Mucosa of gallbladder (tissue), 1 donor: ENCODE measurements at places on chromosomes 5 and 9.

GRCh38 chr9:134880484-134881312 is at the start of gene FCN2:
FCN2 (plus strand) TSS chr9:134880810; CDS start chr9:134880822, 12 bp downstream.
- no peak for DNase-seq

- DNase-seq, result no peak
Observed at GRCh38 chr9:124330011-124330697, 72.4 kb downstream of the NEK6 start.

GRCh38 chr5:177433658-177434217 is 7.3 kb downstream of the GRK6 start:
- DNase-seq, result no peak

GRCh38 chr9:27856054-27856453 is 282.8 kb upstream of the C9orf72 start:
- no peak for DNase-seq

DNA sequence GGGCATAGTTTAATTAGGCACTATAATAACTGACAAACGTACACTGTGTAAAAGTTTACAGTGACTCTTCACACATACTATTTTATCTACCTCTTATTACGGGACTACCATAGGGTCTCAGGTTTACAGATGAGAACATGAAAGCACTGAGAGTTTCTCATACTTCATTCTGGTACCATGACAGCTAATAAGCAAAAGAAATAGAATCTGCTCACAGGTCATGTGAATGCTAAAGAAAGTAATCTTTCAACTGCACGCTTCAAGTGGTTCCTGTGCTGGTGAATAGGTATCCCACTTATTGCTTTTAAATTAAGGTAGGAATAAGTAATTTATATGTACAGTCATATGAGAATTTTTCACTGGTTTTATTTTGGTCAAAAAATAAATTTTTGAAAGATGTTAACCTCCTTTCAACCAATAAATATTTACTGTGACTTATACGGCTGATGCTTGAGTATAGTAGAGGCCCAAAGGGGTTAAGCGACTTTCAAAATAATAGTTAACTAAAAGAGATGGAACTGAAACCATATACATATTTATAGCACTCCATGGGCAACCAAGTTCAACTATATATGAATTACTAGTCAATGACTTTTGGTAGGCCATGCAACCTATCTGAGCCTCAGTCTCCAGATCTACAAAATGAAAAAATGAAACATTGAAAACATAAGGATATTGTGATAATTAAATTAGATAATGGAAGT is 8.1 kb downstream of the CDKN2A start:
- no peak for DNase-seq

GRCh38 chr9:5392285-5392684 is 45.4 kb downstream of the PLGRKT start:
- no peak for DNase-seq

DNA sequence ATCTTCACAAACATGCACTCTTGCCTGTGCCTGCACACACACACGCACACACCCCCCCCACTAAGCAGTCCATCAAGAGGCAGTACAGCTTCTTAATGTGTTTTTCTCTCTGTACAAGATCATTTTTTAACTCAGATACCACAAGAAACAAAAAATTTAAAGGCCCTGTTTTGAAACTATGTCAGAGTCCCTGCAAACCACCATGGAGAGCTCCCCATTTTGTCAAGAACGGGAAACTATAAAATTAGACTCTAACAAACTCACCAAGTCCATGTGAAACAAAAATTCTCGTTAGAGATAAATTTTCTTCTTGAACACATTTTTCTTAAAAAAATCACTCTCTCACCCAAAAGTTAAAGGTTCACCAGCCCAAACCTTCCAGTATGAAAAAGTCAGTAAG is 86.3 kb downstream of the ELAVL2 start:
- DNase-seq, result no peak

DNA sequence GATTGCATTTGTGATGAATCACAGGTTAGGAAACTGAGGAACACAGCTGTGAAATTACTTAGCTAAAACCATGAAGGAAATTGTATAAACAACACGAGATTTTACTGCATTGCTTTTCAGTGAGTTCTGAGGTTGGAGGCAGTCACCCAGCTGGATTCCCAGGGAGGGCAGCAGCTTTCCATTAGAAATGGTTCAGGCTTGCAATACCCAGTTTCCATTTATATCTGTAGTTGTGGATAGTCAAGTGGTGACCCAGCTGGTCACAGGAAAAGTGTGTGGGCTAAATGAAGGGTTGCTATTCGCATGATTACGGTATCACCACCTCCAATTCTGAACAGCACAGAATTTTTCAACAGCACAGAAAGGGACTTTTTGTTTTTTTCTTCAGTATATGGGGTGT is 34.3 kb upstream of the SPATA31D4 start:
- DNase-seq, result no peak

DNA sequence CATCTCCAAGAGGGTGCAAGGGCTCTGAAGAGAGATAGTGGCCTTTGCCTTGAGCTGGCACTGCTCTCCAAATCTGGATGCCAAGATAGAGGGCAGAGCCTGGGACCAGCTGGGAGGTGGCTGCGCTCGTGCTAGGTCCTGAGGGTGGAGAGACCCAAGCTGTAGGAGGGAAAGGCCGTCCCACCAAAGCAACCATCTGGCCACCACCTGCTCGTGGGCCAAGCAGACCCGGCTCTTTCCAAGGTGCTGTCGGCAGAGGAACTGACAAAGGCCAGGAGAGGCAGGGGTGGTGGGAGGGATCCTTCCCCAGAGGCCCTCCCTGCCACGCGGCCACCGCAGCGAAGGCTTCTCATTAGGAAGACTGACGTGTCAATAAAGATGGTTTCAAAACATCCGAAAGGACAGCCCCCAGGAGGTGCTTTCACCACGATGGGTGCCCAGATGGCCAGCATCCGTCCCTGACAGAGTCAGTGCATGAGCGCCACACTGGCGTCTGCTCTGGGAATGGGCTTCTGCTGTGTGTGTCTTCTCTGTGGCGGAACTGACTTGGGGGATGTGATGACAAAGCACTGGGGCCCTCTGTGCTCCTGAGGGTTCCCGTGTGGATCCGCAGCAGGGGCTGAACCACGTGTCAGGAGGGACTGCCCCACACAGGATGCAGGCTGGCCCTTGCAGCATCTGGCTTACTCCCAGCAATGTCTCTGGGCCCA is 213.5 kb downstream of the FANCC start:
- DNase-seq, result no peak

DNA sequence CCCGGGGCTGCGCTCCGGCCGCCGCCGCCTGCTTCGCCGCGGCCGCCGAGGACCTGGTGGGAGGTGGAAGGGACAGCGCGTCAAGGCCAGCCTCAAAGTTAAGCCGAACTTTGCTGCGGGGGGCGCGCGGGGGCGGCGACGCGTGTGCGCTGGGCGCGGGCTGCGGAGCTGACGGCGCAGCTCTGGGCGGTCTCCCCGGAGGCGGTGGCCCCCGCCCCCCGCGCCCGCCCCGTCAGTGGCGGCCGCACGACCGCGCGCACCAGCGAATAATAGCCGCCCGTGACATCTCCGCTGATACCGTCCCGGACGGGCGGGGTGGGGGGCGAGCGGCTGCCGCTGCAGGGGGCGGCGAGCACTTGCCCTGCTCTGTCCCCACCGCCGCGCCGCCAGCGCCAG is 579 bp upstream of the FAM78A start:
- DNase-seq, result no peak
